ENCODE measurements at places on chromosomes 16 and 17.

GRCh38 chr17:10226930-10227695 is 28.7 kb upstream of the GAS7 start:
- DNase-seq, result peak; percentile 3

- DNase-seq, result no peak
These were observed 17.5 kb downstream of the CMTM3 start for GRCh38 chr16:66621973-66622372.

DNA sequence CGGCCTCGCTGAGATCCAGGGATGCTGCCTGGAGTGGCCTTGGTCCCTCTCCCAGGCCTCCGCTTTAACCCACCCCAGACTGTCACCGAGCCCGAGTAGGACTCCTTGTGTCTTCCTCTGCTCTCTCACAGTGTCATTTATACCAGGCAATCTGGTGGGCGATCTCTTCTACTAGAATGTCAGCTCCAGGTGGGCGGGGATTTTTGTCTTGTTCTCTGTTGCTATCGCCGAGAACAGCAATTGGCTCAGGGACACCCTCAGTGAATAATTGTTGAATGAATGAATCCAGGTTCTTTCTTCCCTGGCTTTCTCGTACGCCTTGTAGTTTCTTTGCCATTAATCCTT is 591 bp downstream of the DHX38 start:
- peak; percentile 16 for DNase-seq

DNA sequence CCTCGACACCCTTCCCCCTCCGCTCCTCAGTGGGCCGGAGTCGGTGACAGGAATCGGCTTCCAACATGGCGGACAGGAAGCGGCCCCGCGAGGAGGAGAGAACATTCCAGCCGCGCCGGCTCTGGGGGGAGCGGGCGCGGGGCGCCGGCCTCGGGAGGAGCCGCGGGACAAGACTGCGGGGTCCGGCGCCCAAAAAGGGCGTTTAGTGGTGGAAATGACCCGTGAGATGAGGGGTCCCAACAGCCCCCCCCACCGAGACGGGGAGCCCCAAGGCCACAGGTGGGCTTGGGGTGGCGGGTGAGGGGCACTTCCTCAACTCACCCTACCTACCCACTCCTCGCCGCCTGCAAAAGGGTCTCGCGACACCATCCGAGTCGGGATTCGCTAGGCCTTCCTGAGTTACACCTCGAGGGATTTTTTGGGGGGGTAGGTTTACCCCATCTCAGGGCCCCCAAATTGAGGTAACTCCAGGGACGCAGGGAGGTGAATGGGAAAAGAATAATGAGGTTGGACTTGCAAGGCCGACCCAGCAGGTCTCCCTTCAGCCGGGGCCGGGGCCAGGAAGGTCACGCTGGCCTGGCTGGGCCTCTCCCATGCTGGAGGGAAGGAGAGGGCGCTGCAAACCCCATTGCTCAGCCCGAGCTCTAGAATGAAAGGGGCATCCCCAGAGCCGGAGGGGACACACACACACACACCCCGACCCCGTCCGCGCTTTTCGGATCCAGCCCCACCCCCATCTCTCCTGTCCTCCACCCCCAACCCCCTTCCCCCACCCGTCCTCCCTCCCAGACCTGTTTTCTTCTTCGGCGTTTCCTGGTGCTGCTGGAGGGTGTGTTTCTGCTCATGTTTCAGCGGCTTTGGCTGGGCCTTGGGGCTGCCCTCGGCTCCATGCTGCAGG is 707 bp downstream of the NUFIP2 start:
- no peak for DNase-seq
